Amniotic stem cell (primary cell): ENCODE measurements at places on chromosomes 11 and 22.

DNA sequence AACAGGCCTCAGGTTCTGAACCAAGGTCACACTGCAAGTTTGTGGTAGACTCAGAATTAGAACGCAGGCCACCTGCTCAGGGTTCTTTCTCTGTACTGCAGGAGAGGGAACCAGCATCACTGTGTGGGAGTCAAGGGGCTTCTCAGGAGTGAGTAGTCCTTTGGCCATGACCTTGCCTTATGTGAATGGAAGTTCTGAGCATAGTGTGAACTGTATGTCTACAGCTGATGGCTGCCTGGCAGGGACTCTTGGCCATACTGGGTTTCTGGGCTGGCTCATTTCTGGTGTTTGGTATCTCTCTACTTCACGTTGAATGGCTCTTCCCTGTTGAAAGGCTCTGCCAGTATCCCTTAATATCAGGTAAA is 40.1 kb upstream of the TUB start:
- no peak for DNase-seq

GRCh38 chr11:78742430-78742829 is 167.8 kb upstream of the NARS2 start:
- DNase-seq: no peak

GRCh38 chr11:2548596-2548995 is 103.8 kb downstream of the KCNQ1 start:
- no peak for DNase-seq

DNA sequence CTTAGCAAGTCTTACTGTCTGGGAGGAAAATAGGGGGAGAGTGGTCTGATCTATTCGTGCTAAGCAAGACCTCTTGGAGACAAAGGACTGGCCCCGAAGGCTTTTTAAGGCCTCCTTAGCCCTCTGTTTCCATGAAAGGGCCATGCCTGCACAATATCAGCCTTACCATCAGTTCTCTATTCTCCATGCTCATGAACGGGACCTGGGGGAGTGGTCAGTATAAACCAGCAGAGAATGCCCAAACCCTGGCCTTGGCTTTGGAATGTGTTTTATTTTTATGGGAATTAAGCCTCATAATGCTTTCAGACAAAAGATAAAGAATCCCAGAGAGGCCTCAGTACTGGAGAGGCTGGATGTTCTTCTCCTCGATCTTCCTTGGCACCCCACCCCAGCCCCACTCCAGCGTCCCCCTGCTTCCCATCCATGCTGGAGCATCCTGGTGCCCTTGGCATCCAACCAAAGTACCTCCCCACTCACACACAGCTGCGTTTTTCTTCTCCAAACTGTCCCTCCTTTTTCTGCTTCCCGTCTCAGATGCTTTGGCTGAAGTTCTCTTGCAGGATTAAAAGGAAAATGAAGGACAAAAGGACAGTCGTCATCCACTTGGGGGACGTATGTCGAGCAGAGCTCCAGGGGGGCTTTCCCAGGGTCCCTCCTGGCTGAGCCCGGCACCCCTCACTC is 18.6 kb downstream of the FXYD6 start:
- no peak for DNase-seq

GRCh38 chr22:24803064-24803542 is 2.9 kb upstream of the SGSM1 start:
- no peak for DNase-seq

GRCh38 chr11:3684129-3684818 is 13.1 kb upstream of the CHRNA10 start:
- no peak for DNase-seq

DNA sequence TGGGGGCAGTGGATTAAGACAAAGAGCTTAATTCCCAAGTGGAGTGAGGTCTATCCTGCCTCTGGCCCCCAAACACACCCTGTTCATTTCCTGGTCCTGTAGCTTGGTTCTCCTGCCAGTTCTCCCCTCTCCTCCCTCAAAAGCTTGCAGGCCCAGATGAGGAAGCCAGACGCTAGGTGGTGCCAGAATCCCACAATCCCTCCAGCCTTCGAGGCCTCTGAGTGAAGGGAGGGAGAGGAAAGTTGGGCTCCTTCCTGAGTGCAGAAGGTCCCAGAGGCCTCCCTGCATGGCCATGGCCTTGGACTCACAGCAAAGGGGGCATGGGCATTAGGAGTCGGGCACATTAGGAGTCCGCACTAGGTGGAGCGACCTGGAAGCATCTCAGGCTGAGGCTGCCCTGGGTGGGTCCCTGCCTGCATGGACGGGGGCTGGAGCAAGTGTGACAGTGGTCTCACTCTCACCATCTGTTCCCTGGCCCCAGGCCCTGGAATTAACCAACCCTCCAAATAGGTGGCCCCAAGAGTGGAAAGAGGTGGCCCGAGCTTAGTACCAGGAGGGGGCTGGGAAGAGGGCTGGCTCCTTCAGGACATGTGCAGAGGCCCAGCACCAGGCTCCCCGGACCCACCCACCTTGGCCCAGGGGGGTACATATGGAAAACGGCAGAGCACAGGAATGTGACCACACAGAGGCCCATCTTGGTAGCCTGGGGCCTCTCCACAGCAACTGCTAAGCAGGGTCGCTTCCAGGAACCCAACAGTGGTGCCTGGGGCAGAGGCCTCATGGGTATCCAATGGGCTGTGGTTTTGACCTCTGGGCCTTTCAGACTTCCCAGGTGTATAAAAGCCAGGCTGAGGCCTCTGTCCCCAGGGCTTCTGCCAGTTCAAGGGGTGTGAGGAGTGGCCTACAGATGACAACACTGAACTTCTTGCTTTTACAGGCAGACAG is 5.2 kb downstream of the FXYD2 start:
- no peak for DNase-seq

DNA sequence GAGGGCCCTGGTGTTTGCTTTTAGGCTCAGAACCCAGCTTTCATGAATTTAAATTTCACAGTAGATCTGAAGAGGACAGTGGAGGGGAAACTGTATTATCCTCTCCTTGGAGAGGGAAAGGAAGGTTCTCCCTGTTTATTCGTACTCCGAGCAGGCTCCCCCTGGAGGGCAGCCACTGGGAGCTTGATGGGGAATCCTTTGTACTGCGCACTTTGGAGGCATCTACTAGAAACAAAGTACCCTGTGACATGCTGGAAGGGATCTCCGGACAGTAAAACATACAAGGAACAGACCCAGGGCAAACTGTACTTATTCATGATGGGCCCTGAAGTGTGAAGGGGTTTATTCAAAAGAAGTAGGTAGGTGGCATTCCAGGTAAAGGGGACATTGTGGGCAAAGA is 27.2 kb downstream of the NAV2 start:
- DNase-seq: no peak

- no peak for DNase-seq
Measured at GRCh38 chr11:134283461-134284230, 7.5 kb downstream of the GLB1L3 start.

DNA sequence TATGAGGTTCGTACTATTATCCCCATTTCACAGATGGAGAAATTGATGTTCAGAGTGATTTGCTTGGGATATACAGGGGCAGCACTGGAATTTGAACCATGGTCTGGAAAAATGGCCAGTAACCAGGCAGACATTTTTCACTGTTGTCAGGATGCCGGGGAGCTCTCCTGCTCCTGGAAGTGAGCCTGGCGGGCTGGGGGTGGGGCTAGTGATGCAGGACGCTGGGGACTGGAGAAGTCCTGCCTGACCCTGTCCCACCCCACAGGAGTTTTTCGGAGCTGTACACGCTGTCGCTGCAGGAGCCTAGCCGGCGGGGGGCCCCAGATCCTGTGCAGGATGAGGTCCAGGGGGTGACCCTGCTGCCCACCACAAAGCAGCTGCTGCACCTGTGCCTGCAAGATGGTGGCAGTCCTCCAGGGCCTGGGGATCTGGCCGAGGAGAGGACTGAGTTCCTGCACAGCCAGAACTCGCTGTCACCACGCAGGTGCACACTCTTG is 11.1 kb downstream of the SIPA1 start:
- DNase-seq: no peak

DNA sequence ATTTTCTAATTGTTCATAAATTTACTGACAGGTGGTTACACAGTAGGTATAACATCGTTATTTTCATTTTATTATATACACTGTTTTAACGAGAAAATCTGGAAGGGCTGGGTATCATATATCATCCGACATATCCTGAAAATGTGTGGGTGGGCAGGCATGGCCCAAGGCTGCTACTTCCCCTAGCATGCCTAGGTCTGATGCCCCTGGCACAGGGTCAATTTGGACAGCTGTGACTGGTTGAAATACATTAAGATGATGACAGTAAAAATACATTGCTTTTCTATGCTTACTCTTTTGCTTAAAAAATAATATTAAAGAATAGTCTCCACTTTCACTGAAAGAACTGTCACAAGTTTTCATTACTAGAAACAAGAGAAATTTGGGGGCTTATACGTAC is 908.8 kb downstream of the OPCML start:
- no peak for DNase-seq

DNA sequence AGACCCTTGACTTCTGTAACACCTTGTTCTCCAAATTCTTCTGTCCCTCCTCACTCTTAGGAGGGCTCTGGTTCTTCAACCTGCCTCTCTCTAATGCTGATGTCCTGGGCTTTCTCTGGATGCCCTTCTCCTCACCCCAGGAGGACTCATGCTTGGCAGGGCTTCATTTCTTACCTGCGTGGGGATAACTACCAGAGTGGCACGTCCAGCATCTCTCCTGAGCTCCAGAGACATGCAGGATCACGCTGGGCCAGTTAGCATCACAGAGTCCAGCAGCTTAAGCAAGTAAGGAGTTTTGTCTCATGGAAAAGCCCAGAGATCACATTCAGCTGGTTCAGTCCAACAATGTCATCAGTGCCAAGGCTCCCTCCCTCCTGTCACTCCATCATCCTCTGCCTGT is 36.4 kb downstream of the RTL6 start:
- no peak for DNase-seq

DNA sequence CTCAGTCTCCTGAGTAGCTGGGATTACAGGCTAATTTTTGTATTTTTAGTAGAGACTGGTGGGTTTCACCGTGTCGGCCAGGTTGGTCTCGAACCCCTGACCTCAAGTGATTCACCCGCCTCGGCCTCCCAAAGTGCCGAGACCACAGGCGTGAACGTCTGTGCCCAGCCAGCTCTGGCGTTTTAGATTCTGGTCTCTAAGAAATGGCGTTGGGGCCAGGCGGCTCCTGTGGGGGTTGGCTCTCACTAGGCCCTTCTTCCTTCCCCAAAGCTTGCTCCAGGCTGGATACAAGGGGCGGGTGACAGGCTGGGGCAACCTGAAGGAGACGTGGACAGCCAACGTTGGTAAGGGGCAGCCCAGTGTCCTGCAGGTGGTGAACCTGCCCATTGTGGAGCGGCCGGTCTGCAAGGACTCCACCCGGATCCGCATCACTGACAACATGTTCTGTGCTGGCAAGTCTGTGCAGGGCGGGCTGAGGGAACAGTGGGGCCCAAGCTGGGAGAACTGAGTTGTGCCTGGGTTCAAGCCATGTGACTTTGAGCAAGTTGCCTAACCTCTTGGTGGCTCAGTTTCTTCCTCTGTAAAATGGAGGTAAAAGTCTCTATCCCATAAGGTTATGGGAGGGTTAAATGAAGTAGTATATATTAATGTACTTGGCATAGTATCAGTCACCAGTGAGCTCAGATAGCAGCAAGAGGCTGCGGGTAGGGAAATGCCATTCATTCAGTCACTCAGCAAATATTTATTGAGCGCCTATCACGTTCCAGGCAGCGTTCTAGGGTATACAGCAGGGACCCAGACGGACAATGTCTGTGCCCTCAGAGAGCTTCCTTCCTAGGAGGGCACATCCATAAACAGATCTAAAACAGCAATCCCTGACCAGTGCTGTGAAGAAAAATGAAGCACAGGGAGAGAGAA is 10.4 kb downstream of the F2 start:
- DNase-seq: no peak

DNA sequence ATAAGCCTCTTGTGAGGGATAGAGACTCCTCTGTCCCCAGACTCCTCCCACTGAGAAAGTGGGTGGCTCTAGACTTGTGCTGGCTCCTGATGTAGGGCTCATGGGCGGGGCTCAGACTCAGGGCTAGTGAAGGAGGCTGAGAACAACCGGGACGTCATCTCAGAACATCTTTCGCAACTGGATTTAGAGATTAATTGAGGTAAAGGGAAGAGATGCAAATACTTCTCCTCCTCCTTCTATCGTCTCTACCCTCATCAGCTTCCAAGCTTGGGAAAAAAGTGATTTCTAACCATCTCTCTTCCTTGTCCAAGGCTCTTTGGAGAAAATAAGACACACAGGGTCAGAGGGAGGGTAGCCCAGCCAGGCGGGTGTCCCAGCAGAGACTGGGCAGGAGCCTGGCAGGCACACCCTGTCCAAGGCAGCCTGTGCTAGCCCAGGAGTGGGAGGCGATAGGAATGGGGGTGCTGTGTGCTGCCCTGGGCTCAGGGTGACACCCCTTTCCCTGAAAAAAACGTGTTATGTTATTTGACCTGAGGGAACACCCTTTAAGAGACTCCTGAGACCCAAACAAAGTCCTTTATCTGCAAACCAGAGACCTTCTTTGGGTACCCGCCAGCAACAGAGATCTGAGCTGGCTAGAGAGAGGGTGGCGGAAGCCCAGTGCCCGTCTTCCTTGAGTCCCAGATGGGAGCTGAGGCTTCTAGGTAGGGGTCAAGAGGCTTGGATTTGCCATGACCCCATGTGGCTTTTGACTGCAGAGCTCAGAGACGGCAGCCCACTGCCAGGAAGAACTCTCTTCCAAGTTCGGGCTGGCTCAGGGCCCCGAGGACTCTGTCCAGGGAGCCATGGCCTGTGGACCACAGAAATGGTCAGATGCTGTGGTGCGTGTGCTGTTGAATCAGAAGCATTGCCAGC is 160.9 kb downstream of the ADAMTS15 start:
- DNase-seq: no peak

GRCh38 chr22:17969701-17970113 is 54.7 kb downstream of the MICAL3 start:
- peak; percentile 79 for DNase-seq

GRCh38 chr11:64343767-64344559 is 4.0 kb downstream of the CCDC88B start:
- no peak for DNase-seq

DNA sequence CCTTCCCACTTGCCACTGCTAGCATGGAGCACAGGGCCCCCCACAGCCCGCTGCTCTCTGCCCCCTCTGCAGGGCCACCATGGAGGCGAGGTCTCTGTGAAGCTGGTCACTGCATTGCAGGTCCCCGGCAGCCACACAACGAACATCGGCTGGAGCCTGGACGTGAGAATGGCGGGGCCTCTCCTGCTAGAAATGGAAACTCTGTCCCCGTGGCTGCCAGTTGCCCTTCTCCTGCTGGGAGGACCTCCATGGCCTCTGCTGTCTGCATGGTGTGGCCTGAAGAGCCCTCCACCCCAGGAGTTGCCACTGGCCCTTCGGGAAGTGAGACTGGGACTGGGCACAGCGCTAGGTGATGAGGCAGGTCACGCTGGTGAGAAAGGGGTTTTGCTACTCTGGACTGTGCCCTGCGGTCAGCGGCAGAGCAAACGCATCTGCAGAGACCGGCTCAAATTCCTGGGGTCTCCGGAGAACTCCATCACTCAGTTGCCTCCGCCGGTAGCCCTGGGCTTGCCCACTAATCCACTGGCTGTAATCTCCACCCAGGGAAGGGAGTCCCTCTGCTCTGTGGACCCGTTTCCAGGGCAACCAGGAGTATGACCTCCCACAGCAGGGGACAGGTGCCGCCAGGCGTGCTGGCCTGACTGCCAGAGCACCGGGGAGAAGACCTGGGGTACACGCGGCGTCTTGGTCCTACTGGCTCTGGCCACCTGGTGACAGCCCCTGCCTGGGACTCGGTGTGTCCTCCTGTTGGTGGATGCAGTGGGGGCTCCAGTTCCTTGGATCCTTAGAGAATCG is 806.3 kb downstream of the BRD1 start:
- no peak for DNase-seq

GRCh38 chr11:113315811-113316210 is 1.4 kb downstream of the TTC12 start:
- no peak for DNase-seq

- DNase-seq: no peak
Measured at GRCh38 chr11:40405614-40406013, 1053.8 kb downstream of the LRRC4C start.

- no peak for DNase-seq
Measured at GRCh38 chr11:74909385-74909784, 39.5 kb downstream of the XRRA1 start.
